ENCODE measurements at places on chromosomes 6 and 20. TPM values are rescaled to one million over a fixed set of nuclear protein-coding genes. Genes with fewer than 3 reads are reported as not detected.
A peak's percentile ranks its signal among the peaks of the same experiment; 100 is the strongest.

DNA sequence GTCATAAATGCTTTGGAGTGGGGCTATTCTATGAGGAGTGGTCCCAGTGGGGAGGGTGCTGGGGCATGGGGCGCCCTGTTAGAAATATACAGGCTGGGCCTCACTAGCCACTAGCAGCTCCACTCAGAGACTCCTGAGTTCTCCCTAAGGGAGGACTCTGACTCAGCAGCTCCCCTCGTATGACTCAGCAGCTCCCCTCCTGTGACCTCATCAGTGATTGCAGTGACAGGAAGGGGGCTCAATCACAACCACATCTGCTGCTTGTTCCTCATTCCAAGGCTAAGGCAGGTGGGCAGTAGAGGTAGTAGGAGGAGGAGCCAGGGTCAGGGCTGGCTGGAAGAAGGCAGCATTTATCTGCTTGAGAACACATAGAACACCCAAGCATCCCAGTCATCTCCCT is 73.7 kb downstream of the PRND start:
- DNase-seq: no peak

DNA sequence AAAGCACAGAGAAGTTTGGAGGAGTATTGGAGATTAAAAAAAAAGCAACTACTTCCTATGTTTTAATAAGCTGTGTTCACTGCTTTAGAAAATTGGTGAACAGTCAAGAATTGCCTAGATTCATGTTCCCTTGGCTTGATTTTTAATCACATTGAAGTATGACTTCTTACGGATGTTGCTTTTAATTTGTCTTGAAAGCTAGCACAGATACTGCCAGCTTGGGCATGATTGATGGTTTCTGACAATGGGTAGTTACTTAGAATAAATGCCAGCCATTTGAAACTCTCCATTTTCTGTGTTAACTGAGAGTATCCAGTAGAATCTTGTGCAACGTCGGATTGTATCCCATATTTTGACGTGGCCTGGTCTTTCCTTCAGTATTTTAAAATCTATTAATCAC is 178.0 kb downstream of the DTNBP1 start:
- DNase-seq: no peak

GRCh38 chr6:167027308-167027707 is 28.1 kb downstream of the CEP43 start:
- no peak for DNase-seq

DNA sequence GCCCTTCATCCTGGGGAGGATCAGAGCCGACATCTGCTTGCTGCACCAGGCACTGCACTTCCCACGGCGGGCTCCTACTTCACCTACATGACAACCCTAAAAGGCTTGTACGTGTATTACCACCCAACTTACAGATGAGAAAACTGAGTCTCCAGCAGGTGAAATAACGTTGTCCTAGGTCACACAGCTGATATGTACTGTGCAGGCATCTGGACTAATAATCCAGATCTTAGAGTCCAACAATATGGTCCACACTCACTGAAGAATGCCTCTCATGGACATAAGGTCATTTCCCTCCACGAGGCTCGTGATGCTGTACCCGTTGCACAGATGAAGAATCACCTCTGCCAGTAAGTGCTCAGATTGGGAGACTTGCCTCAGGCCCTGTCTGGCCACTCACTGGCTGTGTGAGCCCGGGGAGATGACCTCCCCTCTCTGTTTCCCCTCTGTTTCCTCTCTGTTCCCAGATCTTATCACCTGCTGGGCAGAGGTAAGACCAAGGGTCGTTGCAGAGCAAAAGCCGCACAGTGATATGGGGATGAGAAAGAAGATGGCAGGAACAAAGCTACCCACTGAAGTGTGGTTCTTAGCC is 32.1 kb downstream of the TGM2 start:
- DNase-seq: no peak

GRCh38 chr6:108560463-108561308 is at the start of gene FOXO3:
FOXO3 (plus strand) TSS chr6:108560917; CDS start chr6:108561209, 292 bp downstream.
- no peak for DNase-seq

DNA sequence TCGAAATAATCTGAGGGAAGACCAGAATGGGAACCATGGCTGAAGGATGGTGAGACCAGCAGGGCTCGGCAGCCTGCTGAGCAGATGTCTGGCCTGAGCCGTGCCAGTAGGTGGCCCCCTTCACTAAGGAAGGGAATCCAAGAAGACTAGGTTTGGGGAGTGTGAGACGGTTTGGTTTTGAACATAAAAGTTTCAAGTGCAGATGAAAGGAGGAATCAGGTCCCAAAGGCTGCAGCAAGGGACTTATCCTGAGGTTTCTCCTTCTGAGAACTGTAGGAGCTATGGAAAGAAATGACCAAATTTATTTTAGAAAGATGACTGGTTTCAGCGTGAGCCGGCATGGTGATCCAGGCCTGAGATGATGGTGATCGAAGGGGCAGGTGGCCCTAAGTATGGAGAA is 4.6 kb upstream of the OSER1 start:
- DNase-seq: no peak

GRCh38 chr6:86936834-86937218 is 502 bp upstream of the HTR1E start:
- DNase-seq: no peak

- DNase-seq: no peak
Measured at GRCh38 chr6:41201764-41202173, 820 bp upstream of the TREML2 start.

- DNase-seq: no peak
Measured at GRCh38 chr6:107495196-107495643, 5.3 kb downstream of the SOBP start.

GRCh38 chr6:81793821-81794475 is 41.5 kb upstream of the TENT5A start:
- DNase-seq: no peak

GRCh38 chr20:46592580-46593362 is 42.3 kb upstream of the OCSTAMP start:
- no peak for DNase-seq

GRCh38 chr6:109840796-109841195 is 137.3 kb upstream of the GPR6 start:
- DNase-seq: no peak

DNA sequence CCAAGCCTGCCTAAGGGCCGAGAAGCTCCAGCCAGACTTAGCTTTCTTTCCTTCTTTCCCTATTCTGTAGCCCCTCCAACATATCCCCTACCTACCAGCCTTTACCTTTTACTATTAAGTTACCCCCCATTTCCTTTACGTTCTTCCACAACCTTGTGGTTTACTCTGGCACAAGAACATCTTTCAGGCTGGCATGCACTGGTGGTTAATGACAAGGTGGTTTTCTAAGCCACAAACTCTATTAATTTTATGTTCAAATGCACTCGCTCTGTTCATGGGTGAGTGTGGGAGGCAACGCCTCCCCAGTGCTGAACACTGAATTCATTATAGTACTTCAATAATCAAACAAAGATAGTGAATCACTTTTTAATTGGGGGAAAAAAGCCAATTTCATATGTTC is 64.4 kb downstream of the TRERF1 start:
- no peak for DNase-seq

DNA sequence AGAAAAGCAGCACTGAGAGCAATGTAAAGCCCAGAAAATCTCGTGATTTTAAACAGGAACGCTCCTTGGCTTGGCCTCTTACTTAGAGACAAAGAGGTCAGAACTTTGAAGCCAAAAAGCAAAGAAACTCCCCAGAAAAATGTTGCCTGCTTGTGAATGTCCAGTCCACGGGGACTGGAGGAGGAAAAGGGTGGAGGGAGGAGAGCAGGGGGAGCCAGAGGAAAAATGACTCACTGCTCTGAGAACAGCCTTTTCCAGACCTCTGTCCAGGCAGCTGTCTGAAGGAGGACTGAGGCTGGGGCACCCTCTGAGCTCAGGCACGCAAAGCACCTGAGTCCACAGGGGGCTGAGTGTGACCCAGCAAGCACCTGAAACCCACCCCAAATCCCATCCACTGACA is 64.7 kb downstream of the TRAM2 start:
- DNase-seq: no peak

DNA sequence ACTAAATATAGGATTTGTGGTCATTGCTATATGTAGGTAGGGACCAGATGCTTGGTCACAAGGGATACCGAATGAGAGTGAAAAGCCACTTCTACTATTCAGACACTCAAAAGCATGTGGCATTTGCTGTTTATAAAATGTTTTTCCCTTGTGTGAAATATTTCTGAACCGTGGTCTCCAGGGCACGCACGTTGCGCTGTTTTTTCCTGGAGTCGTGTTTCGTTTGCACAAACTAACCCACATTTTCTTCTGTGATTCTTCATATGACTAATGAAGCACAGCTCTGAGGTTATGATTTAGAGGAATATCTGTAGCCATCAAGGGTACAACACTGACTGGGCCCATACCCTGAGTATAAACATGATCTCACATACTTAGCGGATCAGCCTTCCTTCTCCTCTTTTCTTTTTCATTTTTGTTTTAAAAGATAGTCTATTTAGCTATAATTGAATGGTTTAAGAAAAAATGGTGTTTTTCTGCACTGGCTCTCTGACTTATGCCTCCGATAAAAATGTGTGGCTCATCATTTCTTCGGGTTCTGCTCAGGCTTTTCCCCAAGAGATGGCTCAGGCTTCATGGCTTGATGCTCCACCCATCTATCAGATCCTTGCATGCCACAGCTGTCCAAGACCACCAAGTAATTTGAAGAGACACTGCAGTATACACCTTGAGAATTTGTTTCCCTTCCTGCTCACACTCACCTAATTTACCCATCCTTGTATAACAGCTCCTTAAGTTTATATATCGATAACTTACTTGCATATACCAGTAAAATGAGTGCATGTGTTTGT is 59.9 kb upstream of the HBS1L start:
- DNase-seq: no peak

- DNase-seq: peak; percentile 2
Measured at GRCh38 chr20:13638162-13638495, 603 bp downstream of the TASP1 start.

- DNase-seq: no peak
Measured at GRCh38 chr6:114061116-114061515, 90.2 kb upstream of the HDAC2 start.

- DNase-seq: no peak
Measured at GRCh38 chr6:46217671-46218131, 46.9 kb upstream of the ENPP5 start.

MOCS3 gene
- 4.9 TPM for total RNA-seq

LY6G5B gene
- 6.0 TPM for total RNA-seq

NRN1 gene
- total RNA-seq: 4.5 TPM

CLDN20 gene
- total RNA-seq: not detected

SLC35D3 gene
- total RNA-seq: 0.16 TPM

ZNF343 gene
- 15.4 TPM for total RNA-seq

CTNNBL1 gene
- 22.2 TPM for total RNA-seq

FAM162B gene
- total RNA-seq: 12.0 TPM

DNMT3B gene
- 2.4 TPM for total RNA-seq

ATP6V1G2 gene
- total RNA-seq: 3.3 TPM

LCA5 gene
- 23.3 TPM for total RNA-seq

SGK1 gene
- total RNA-seq: 44.4 TPM

TREM1 gene
- 0.26 TPM for total RNA-seq

ZSCAN9 gene
- 19.2 TPM for total RNA-seq

FLRT3 gene
- total RNA-seq: 53.7 TPM

Measured in urinary bladder (tissue), 4 donors.